ENCODE measurements at places on chromosomes 7 and 10. TPM values are rescaled to one million over a fixed set of nuclear protein-coding genes. Genes with fewer than 3 reads are reported as not detected.

METTL2B gene
- 26.6 TPM for total RNA-seq

HOXA1 gene
- total RNA-seq = 2.5 TPM

GPRIN2 gene
- 7.6 TPM for total RNA-seq

UNC5B gene
- 29.3 TPM for total RNA-seq

CLDN4 gene
- 436 TPM for total RNA-seq

UTF1 gene
- total RNA-seq = not detected

ANK3 gene
- total RNA-seq = 40.8 TPM

PSPH gene
- 13.9 TPM for total RNA-seq

All from esophagus squamous epithelium (tissue), 5 donors.